ENCODE measurements at places on chromosomes 7 and 10.

GRCh38 chr10:99368646-99369045 lies 39.5 kb downstream of the CNNM1 start:
- DNase-seq = no peak

- DNase-seq = no peak
These were observed 20.2 kb upstream of the SEM1 start for GRCh38 chr7:96729820-96730219.

DNA sequence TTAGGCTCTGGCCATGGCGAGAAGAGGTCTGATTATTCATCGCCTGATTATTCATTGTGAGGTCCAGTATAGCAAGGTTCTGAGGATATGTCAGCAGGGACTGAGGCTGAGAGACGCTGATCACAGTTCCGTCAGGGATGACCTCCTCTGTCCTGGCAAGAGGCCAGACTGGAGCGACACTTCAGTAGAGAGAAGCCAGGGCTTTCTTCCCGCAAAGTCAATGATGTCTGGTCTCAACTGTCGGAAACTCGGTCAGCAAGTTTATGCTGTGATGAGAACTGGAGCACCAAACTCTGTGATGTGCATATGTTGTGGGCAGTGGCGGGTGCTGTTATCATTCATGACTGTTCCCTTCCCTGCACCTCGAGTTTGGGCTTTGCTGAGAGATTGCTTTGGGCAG lies 29.0 kb upstream of the GNA12 start:
- no peak for DNase-seq

GRCh38 chr7:37782166-37782565 lies 66.2 kb upstream of the NME8 start:
- no peak for DNase-seq

DNA sequence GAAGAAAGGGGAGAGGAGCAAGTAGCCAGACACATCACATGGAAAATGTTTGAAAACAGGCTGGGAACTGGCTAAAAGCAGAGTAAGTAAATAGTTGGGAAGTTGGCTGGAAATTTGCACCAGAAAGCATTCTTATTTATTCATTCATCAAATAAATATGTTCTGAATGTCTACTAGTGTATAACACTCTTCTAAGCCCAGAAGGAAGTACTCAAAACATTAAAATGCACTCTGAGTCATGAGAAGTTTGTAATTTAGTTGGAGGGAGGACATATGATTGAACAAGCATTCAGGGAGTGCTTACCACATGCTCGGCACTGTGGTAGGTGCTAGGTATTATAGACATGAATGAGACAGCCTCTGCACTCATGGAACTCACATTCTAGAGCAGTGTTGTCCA lies 37.0 kb upstream of the CNNM1 start:
- DNase-seq = no peak

- DNase-seq = no peak
These were observed 478.7 kb downstream of the INHBA start for GRCh38 chr7:41224063-41224763.

DNA sequence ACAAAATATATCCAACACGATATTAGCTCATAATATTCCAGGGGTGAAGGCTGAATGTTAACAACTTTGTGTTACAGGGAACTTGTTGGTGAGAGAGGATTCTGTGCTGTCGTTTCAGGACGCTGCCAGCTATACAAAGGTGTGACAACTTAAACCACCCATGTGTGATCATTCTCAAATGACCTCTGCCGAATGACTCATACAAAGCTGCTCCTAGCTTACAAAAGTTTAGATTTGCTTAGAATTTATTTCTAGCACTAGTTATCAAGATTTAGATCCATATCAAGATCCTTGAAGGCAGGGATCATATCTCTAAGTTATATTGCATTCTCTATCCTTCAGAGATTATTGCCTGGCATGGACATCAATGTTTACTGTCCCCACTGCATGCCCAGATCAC lies 65.3 kb downstream of the COBL start:
- no peak for DNase-seq

DNA sequence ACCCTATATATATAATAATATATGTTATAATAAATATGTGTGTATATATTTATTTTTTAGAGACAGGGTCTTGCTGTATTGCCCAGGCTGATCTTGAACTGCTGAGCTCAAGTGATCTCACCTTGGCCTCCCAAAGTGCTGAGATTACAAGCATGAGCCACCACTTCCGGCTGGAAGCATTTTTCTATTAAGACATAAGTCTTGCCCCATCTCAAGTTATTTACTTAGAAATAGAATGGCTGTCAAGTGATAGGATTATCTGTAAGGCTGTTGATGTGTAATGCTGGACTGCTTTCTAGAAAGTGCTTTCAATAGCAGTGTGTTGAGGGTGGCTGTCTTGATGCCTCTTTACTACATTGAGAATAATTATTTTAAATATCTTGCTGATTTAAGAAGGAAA lies 65.2 kb downstream of the ZMYND11 start:
- no peak for DNase-seq

DNA sequence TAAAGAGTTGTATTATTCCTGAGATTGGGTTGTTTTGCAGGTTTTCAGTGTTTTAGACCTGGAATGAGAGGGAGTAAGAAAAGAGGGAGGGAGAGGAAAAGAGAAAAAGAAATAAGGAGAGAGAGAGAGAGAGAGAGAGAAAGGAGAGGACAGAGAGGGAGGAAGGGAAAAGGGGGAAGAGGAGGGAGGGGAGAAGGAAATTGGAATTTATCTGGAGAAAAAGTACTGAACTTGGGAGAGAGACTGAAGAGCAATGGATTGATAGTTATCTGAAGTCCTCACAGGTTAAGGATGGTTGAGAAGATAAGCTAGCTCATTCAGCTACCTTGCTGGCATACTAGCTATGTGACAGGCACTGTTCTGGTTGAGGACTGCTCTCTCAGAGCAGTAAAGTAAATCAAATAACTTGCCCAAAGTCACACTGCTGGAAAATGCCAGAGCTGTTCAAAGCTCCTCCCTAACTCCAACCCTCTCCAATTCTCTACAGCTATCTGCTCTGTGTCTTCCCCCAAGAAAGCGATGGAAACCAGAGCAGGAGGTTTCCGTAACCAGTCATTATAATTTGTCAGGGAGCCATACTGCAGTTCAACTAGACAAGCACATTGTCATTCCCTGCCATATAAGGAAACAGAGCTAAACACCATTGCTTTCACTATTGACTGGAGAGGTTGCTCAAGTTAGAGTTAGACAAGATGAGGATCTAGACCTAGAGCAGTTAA lies 10.7 kb downstream of the CALD1 start:
- no peak for DNase-seq

DNA sequence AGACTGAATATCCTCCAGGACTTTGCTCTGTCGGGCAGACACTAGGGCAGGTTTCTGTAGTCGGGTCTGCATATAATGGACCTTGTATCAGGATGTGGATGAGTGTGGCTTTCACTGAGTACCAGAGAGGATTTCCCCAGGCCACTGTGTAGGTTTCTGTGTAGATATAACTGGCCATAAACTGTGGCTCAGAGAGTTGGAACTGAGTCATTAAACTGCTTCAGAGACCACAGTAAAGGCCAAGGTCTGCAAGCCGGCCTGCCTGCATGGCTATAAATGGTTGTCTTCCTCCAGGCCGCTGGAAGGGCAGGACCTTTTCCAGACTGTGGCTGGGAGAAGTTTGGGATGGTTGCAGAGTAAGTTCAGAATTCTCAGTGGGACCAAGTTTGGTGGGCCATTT lies 16.9 kb downstream of the ZNF92 start:
- DNase-seq = no peak

- no peak for DNase-seq
These were observed 169.5 kb downstream of the DNAJB6 start for GRCh38 chr7:157506268-157506667.

GRCh38 chr10:112950714-112951358 lies 789 bp downstream of the TCF7L2 start:
- no peak for DNase-seq

DNA sequence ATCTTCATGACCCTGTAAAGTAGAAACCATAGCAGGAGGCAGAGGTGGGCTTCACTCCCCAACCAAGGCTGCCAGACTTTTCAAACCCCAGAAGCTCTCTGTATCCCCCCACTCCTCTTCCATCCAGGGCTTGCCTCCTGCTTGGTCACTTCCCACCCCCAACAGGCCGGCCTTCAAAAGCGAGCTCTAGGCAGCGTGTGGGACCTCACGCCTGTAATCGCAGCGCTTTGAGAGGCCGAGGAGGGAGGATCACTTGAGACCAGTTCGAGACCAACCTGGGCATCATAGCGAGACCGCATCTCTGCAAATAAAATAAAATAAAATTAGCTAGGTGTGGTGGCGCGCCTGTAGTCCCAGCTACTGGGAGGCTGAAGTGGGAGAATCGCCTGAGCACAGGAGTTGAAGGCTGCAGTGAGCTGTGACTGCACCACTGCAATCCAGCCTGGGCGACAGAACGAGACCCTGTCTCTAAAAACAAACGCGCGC lies 743 bp upstream of the POR start:
- no peak for DNase-seq

DNA sequence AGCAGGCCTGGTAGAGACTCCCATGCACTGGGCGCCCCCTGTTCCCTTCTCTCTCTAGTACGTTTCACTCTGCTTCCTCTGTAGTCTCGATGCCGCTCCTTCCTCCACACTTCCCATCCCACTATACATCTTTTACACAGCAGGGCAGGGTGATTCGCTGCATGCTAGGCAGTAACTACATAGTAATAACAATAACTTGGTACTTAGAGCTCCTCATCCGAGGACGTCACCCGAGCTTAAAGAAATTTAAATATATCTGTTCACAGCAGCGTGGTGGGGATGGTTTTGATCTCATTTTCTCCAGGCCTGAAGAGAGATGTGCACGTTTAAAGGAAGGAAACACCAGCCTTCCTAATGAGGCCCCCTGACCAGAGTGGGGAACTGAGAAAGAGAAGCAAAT lies 276.9 kb downstream of the SKAP2 start:
- DNase-seq = no peak

DNA sequence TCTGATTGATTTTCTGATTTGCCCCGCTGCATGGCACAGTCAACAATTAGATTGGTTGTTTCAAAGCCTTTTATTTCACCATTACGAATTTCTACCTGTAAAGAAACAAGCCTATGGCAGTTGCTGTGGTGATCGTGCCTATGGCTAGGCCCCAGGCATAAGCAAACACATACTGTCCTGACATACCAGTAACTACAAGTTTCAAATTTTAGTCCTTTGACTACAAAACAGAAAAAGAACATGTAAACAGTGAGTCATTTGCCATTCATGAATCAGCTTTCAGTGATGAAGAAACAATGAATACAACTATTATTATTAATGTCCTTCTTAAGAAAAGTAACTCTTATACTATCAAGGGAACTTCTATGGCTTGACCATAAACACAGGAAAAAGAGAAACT lies 168.0 kb upstream of the LRRN3 start:
- no peak for DNase-seq

- DNase-seq = no peak
These were observed 53.1 kb downstream of the CUX1 start for GRCh38 chr7:101870361-101871062.

DNA sequence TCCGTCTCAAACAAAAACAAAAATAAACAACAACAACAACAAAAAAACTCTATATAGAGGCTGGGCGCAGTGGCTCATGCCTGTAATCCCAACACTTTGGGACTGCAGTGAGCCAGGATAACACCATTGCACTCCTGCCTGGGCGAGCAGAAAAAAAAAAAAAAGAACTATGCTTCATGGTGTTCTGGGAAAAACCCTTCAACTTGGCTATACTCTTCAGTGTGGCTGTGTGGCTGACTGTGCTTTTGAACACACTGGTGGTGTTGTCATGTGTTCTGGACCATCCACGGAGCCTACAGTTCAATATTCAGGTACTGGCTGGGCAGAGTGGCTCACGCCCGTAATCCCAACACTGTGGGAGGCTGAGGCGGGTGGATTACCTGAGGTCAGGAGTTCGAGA lies 26.5 kb downstream of the SNX8 start:
- DNase-seq = no peak

GRCh38 chr10:124711145-124711544 lies 33.0 kb downstream of the FAM53B start:
- DNase-seq = no peak

- DNase-seq = no peak
These were observed 45.4 kb downstream of the CHST3 start for GRCh38 chr10:72009425-72010081.

- DNase-seq = no peak
These were observed 143.4 kb upstream of the LSM8 start for GRCh38 chr7:118040562-118040961.

DNA sequence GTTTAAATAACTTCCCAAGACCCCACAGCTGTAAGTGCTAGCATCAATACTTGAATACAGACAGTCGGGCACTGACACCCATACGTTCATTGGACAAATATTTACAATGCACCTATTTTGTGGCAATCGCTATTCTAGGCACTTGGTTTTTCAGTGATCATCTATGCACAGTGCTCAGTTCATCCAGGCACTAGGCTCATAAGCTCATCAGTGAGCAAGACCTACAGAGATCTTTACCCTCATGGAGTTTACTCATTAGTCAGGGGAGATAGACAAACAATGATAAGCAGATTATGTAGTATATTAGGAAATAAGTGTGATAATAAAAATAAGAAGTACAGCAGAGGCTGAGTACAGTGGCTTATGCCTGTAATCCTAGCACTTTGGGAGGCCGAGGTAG lies 7.6 kb upstream of the DHTKD1 start:
- DNase-seq = no peak

GRCh38 chr7:121621937-121622336 lies 225.8 kb upstream of the FAM3C start:
- DNase-seq = no peak

- no peak for DNase-seq
These were observed 69.2 kb downstream of the DNAJC1 start for GRCh38 chr10:21934307-21934706.

DNA sequence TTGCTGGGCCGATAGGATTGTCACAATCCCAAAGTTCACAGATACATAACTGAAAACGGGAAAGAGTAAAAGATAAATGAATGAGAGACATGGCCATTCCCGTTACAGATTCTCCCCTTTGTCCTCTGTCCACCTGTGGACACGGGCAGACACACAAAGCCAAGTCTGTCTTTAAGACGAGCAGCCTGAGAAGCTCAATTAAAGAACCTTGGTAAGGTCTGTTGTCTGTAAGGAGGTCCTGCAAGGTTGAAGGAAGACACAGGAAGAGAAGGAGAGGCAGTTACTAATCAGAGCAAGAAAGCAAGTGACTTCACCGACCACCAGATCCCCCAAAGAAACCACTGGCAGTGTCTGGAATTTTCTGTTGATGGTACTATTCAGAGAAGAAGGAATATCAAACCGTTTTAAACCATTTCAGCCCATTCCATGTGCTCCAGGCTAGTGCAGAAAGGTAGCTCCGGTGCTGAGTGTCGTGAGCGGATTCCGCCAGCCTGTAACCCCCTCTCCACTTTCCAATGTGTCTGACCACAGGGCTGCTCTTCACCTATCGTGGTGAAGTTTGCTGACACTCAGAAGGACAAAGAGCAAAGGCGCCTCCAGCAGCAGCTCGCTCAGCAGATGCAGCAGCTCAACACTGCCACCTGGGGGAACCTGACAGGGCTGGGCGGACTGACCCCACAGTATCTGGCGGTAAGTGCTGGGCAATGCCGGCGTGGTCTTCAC lies 252.6 kb downstream of the CELF2 start:
- peak; percentile 60 for DNase-seq

Data from activated CD4-positive, alpha-beta T cell treated with anti-CD3 and anti-CD28 coated beads for 1 hour (primary cell).